ENCODE measurements at places on chromosomes 11 and 22.

- no peak for ATAC-seq
Measured at GRCh38 chr11:96235751-96236150, 107.2 kb downstream of the MAML2 start.

DNA sequence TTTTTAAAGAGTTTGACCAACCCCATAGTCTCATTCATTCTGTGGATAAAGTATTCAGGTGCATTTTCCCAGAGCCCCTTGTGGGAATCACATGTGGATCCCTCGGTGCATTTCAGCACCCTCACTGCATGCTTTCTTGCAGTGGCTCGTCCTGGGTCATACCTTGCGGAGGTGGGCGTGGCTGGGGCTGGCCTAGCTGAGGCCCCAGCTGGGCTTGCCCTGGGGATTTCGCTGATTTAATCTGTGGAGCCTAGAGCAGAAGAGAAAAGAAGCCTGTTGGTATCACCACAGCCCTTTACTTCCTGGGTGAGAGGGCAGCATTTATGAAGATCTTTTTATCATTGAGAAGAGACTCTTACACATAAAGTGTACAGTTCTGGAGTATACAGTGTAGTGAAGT, 53.1 kb downstream of the FBXO7 start:
- no peak for ATAC-seq

DNA sequence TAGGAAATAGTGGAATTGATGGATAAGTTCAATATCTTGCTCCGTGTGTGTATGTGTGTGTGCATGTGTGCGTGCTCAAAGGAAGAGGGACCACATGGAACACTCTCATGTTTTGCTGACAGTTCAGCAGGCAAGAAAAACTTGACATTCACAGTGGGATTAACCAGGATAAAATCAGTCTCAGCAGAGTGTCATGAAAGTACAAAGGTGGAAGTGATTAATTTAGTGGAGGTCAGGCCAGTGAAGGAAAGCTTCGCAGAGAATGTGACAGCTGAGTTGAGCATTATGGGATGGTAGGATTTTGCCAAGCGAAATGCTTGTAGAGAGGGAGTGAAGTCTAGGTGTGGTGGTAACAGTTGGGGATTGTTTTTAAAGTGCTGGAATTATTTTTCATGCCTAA, 15.7 kb upstream of the FBXO3 start:
- no peak for ATAC-seq

- ATAC-seq = peak; percentile 74
Measured at GRCh38 chr11:16871368-16871767, 132.9 kb downstream of the C11orf58 start.

DNA sequence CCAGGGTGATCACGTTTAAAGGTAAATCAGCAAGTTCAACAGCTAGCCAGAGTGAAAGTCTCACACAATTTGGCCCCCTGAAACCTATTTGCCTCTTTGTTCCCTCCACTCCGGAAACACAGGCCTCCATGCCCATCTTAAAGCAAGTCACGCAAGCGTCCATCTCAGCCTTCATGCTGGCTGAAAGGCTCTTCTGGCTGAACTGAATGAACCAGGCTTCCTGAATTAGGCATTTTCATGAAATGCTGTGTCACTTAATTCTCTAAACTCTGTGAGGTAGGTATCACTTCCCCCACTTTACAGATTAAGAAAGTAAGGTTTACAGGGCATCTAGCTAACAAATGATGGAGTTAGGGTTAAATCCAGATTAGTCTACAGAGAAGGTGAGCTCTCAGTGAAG, 1.4 kb downstream of the SLC25A17 start:
- ATAC-seq = no peak

DNA sequence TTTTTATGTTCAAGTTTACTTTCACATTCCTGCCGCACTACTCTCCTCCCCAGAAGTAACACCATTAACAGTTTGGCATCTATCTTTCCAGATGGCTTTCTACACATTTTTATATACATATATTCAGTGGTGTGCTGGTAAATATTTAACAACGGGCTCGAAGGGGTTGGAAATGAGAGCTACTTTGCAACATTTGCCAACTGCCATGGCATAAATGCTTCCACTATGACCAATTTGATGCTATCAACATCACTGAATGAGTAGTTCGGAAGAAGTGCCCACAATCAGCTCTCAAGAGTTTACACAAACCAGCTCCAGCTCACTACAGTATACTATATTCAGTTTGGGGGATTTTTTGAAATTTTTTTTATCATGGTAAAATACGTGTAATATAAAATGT, 55.2 kb downstream of the RELT start:
- ATAC-seq = peak; percentile 24

DNA sequence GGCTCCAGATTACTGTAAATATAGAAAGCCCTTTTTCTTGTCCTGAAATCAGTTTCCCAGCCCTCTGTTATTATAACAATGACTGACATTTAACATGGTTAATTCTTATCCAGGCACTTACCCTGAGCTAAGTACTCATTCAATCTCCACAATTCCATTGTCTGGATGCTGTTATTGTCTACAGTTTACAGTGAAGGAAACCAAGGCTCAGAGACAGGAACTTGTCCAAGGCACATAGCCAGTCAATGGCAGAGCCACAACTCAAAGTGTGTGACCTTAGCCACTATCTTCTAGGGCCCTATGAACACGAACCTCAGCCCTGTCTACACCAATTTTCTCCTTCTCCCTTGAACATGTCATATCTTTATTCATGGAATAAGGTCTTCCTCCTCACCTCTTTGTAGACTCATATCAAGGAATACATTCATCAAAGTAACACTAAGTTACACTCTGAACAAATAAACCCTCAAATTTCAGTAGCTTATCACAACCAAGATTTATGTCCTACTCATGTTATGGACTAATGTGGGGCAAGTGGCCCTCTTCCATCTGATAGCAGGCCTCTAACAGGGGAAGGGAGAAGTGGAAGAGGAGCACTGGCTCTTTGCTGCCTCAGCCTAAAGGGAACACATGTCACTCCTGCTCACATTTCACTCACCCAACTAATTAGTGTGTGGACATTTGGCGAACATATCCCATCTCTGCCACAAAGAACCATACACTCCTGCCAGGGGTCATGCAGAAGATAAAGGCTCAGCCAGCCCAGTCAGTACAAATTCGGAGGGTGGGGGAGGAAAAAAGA, 39.3 kb upstream of the APLNR start:
- no peak for ATAC-seq

- no peak for ATAC-seq
Measured at GRCh38 chr11:65297026-65297672, 17.5 kb upstream of the CDC42EP2 start.

- no peak for ATAC-seq
Measured at GRCh38 chr22:37672920-37673455, 2.4 kb upstream of the LGALS1 start.

GRCh38 chr11:30255637-30256036, 24.8 kb downstream of the FSHB start:
- ATAC-seq = peak; percentile 56

DNA sequence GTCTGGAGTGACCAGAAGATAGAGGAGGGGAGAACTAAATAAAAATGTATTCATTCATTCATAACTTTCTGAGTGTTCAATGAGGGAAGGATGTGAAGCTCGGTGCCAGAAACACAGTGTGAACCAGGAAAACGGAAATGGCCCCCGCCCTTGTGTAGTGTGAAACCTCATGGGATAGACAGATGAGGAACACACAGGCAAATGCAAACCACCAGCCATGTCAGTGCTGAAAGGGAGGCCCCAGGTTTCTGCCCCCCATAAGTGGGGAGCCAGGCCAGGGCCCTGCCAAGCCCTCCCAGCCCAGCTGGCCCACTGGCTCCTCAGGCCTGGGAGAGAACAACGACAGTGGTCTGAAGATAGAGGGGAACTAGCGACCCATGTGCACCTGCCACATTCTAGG, 30.5 kb downstream of the LARGE1 start:
- ATAC-seq = no peak

DNA sequence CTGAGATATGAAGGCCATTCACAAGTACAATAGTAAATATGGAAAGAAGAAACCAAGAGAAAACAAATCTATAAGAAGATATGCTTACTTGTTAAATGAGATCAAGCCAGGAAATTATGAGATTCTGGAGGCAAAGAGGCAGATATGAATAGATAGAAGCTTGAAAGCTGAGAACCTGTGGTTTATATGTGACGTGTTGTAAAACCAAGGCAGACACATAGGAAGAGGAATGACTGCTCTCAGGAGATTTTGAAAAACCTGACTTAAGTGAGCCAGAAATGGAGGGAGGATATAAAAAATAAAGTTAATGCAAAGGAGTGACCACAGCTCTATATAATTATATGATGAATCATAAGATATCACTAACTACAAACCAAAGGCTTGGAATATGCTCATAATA, 1160.5 kb upstream of the CNTN5 start:
- ATAC-seq = no peak

DNA sequence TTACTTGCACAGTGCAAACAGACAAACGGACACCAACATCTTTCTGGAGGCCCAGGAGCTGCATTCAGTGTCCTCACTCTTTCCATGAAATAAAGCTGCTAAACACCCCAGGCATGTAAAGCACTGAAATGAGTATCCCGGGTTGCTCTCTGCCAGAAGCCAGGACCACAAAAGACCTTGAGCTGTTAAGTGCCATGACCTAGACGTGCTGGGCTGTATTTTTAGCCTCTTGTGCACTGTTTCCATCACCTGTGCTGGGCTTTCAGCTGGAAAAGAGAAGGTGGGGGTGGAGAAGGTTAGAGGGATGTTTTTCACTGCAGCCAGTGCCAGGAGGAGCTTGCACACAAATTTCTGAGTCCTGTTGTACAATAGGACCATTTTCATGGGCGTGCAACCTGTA, 3.4 kb upstream of the KREMEN1 start:
- ATAC-seq = no peak

GRCh38 chr11:24413391-24413790, 83.5 kb upstream of the LUZP2 start:
- ATAC-seq = no peak

DNA sequence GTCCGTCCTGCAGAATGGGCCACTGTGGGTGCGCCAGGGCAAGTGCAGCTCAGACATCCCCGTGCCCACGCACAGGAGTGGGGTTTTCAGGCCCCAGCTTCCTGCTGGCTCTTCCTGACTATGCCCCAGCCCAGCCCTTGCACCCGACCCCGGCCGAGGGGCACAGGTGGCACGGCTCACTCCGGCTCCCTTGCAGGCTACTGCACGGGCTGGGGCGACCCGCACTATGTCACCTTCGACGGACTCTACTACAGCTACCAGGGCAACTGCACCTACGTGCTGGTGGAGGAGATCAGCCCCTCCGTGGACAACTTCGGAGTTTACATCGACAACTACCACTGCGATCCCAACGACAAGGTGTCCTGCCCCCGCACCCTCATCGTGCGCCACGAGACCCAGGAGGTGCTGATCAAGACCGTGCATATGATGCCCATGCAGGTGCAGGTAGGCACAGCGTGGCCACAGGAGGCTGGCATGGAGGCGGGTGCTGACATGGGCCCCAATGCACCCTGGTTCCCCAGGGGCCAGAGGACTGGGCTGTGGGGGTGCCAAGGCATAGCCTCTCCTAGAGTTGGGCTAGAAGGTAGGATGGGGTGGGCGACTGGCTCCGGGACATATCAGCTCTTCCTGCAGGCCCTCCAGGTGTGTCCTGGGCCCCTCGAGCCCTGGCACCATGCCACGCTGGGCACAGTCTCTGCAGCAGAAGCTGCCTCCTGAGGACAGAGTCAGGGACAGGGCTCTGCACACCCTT, 27.7 kb downstream of the MUC2 start:
- no peak for ATAC-seq

DNA sequence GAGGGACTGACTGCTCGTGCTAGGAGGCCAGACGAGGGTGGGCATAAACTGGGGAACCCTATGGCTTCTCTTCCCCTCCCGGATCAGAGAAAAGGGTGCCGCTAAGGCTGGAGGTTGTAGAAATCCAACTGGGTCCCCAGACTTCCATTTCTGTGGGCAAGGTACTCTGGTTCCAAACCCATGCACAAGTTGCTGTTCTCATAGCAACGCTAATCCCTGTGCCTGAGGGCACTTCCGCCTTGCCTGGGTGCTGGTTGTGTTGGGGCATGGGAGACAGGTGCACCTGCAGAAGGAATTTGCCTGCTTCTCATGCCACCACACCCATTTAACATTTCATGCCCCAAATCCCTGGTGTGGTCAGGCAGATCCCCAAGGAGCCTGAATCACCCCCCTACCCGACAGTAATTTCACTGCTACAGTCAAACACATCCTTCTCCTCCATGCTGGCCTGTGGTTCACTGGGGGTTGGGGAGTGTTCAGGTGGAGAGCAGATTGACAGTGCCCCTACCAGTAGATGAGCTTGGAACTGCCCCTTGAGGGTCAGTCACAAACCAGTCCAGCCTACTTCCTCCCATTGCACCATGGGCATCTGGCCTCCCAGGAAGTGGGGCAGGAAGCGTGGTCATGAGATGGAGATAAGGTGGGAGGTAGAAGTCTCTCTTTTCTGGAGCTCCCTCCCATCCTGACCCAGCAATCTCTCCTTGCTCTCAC, 1.2 kb downstream of the C2CD2L start:
- no peak for ATAC-seq

DNA sequence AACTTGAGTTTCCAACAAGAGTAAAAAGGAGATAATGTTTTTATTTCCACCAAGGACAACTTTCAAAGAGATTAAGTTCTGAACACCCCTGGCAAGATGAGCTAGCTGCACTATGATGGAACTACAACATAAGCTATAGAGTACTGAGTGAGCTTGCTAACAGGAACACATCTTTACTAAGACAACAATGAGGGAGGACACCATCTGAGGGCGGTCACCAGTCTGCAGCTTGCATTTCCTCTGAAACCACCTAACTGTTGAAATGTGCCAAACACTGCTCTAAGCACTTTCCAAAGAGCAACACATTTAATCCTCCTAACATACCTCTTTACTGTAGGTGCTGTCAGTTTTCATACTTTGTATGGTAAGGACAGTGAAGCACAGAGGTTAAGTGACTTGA, 68.4 kb downstream of the TCF20 start:
- ATAC-seq = no peak

DNA sequence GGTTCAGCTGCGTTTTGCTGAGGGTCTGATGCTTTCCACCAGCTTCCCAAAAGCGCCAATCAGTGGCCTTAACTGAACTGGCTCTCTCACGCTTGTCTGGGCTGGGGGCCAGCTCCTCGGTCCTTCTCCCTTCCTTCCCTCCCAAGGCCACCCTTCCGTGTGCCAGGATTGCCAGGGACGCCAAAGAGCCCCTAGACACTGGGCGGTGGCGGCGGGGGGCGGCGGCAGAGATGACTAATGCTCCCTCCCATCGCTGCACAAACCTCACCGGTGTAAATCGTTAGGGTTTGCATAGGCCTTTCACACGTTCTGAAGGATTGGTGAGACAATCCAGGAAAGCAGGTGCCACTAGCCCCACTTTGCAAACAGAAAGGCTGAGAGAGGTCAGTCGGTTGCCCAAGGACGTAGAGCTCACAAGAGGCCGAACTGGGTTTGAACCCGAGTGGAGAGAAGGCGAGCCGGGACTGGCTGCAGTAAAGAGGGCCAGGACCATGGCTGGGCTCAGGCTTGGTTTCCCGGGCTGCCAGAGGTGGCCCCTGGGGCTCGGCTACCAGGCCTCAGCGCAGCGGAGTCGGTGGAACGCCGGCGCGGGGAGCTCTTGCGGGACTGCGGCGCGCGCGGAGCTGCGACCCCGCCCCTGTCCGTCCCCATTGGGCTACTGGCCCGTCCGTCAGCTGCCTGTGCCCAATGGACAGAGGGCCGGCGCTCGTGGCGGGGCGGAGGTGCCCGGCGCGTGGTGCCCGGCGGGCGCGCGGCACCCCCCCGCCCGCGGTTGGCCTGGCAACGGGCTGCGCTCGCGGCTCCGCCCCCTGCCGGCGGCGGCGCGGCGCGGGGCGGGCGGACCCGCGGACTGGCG, 589 bp upstream of the GNAZ start:
- ATAC-seq = peak; percentile 97

GRCh38 chr22:17570851-17571631, 7.7 kb downstream of the SLC25A18 start:
- no peak for ATAC-seq

Measured in SK-N-SH treated with all-trans-retinoic acid at 6 μM for 48 hours (cell line).